ENCODE measurements at places on chromosomes 5 and 9. TPM values are rescaled to one million over a fixed set of nuclear protein-coding genes. Genes with fewer than 3 reads are reported as not detected.

The IL5 gene
- not detected for total RNA-seq

The GPX8 gene
- total RNA-seq = 9.5 TPM

The SH3TC2 gene
- 2.5 TPM for total RNA-seq

The HTR4 gene
- not detected for total RNA-seq

The SAXO1 gene
- not detected for total RNA-seq

The SHB gene
- 10.4 TPM for total RNA-seq

The PRPF4 gene
- total RNA-seq = 16.9 TPM

The PRUNE2 gene
- 10.9 TPM for total RNA-seq

The SCGB3A2 gene
- not detected for total RNA-seq

The SV2C gene
- total RNA-seq = 0.36 TPM

The PRSS3 gene
- total RNA-seq = not detected

The PCDHB8 gene
- 0.60 TPM for total RNA-seq

The ZNG1A gene
- total RNA-seq = 21.9 TPM

The XPA gene
- total RNA-seq = 14.6 TPM

The INSYN2B gene
- total RNA-seq = 8.4 TPM

The GRXCR2 gene
- total RNA-seq = not detected

The DAB2 gene
- total RNA-seq = 176 TPM

The SLC45A2 gene
- total RNA-seq = not detected

The SVEP1 gene
- total RNA-seq = 465 TPM

Measured in omental fat pad (tissue), 4 donors.